ENCODE measurements at places on chromosomes 7 and 10.
A peak's percentile ranks its signal among the peaks of the same experiment; 100 is the strongest.

DNA sequence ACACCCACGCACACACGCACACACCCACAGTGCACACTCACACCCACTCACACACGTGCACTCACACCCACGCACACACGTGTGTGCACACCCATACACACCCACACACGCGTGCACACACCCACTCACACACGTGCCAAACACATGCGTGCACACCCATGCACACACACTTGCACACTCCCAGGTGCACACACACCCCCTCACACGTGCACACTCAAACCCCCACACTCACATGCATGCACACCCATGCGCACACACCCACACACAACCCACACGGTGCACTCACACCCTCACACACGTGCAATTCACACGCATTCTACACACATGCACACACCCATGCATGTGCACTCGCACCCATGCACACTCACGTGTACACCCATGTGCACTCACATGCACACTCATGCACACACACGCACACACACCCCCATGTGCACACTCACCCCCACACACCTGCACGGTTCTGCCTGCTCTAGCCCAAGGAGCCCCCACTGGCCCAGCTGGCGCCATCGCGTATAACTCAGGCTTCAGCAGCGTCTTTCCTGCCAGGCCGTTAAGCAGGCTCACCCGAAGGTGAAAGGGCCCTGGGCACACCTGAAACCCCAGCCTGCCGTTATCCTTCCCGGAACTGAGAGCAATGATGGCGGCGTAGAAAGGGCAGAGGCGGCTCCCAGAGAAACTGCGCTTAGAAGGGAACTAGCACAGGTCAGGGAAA lies 63.9 kb upstream of the PDGFA start:
- DNase-seq, result no peak

GRCh38 chr7:20190560-20191390 lies 26.4 kb downstream of the MACC1 start:
- no peak for DNase-seq

- no peak for DNase-seq
These were observed 24.2 kb upstream of the DDC start for GRCh38 chr7:50589364-50589763.

- no peak for DNase-seq
These were observed 73.3 kb downstream of the ZMIZ1 start for GRCh38 chr10:79142064-79142491.

DNA sequence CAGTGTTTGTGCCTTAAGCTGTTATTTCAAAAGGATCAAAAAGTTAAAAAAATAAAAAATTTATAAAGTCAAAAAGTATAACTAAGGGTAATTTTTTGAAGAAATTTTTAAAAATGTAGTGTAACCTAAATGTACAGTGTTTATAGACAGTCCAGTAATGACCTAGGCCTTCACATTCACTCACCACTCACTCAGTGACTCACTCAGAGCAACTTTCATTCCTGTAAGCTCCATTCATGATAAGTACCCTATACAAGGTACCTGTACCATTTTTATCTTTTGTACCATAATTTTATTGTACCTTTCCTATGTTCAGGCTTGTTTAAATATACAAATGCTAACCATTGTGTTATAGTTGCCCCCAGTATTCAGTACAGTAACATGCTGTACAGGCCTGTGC lies 21.5 kb downstream of the DNAJC9 start:
- DNase-seq, result no peak

DNA sequence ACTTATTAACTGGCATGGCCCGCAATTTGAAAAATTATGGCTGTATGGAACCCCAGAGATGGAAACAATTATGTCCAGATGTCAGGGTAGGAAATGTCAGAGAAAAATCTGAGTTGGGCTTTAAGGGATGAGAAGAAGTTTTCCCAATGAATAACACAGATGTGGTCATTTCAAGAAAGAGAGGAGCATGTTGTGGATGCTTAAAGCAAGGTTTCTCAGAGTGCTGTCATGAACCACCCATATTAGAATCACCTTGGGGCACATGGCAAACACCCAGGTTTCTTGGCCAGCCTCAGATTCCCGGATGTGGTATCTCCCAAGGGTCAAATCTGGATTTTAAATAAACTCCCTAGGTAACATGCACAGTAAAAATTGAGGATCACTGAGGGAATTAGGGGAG lies 43.6 kb downstream of the LAMB4 start:
- DNase-seq, result no peak

DNA sequence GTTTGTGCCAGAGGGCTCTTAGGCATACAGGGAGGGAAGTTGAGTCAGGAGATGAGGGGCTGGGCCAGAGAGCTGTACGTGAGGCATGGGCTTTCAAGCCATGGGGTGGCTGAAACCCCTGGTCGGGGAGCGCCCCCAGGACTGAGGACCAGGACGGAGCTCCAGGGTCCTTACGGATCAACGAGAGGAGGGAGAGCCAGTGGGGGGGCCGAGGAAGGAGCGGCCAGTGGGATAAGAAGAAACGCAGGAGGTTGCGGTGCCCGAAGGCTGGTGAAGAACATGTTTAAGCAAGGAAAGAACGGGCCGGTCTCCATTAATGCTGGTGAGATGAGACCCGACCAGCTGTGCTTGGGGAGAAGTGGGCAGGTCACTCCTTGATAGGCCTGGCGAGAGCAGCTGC lies 43.6 kb upstream of the BHLHA15 start:
- DNase-seq, result no peak

- DNase-seq, result no peak
These were observed 244.9 kb upstream of the LRRTM3 start for GRCh38 chr10:66680886-66681285.

- DNase-seq, result no peak
These were observed 7.7 kb upstream of the SFRP5 start for GRCh38 chr10:97779492-97779891.

- DNase-seq, result no peak
These were observed 6.6 kb upstream of the BHLHA15 start for GRCh38 chr7:98204670-98205069.

DNA sequence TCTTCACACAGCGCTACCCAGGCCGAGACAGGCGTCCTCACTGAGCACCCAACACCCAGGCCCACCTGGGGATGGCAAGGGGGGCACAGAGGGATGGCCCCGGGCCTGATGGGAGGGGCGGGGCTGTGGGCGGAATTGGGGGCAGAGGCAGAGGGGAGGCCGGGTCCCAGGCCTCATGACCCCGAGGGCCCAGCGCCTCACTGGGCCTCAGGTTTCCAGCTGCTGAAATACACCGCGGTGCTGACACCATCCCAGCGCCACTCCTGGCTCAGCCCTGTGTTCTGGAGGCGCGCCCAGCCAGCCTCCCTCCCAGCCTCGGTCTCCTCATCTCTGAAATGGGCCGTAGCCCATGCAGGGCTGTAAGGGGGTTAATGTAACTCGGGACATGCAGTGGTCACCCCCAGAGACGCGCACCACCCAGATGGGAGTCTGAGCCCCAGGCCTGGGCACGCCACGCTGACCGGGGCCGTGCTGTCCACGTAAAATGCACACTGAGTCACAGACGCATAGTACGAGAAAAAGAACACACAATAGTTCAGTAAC lies 82.3 kb downstream of the UNCX start:
- no peak for DNase-seq

DNA sequence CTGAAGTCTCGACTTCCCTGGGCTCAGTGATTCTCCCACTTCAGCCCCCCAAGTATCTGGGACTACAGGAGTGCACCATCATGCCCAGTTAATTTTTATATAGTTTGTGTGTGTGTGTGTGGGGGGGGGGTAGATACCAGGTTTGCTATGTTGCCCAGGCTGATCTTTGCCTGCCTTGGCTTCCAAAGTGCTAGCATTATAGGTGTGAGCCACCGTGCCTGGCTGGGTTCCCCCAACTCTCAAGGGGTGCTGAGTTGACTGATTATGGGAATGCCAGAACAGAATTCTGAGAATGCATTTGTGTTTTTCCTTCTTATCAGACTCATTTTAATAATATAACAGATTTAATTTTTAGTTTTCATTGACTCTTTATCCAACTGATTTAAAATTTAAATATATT lies 19.5 kb downstream of the RPA3 start:
- DNase-seq, result no peak

- no peak for DNase-seq
These were observed 168.6 kb downstream of the MLLT10 start for GRCh38 chr10:21702633-21703111.

- no peak for DNase-seq
These were observed 66.5 kb downstream of the UBE2H start for GRCh38 chr7:129886167-129886817.

DNA sequence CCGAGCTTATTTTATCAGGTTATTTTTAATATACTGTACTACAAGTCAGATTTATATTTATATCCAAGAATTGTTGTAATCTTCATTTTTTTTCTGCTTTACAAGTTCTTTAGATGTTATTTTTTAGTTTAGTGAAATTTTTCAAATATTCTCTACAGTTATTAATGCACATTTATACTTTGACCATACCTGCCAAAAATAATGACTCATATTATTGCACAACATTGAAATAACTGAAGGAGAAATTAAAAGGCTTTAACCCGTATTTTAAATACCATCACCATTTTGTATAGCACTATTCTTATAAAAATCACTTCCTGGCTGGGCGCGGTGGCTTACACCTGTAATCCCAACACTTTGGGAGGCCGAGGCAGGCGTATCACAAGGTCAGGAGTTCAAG lies 278.5 kb downstream of the BICC1 start:
- DNase-seq, result no peak

DNA sequence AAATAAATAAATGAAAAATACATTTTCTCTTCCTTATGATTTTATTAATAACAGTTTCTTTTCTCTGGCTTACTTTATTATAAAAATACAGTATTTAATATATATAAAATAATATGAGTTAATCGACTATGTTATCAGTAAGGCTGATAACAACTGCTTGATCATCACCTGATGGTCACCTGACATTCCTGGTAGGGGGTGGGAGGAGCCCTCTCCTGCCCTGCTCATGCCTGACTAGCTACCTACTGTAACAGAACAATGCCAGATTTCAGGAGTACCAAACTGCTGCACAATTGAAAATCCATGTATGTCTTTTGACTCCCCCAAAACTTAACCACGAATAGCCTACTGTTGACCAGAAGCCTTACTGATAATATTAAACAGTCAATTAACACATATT lies 1.3 kb upstream of the APBB1IP start:
- no peak for DNase-seq

- DNase-seq, result no peak
These were observed 79.5 kb upstream of the LRRC17 start for GRCh38 chr7:102833343-102833742.

DNA sequence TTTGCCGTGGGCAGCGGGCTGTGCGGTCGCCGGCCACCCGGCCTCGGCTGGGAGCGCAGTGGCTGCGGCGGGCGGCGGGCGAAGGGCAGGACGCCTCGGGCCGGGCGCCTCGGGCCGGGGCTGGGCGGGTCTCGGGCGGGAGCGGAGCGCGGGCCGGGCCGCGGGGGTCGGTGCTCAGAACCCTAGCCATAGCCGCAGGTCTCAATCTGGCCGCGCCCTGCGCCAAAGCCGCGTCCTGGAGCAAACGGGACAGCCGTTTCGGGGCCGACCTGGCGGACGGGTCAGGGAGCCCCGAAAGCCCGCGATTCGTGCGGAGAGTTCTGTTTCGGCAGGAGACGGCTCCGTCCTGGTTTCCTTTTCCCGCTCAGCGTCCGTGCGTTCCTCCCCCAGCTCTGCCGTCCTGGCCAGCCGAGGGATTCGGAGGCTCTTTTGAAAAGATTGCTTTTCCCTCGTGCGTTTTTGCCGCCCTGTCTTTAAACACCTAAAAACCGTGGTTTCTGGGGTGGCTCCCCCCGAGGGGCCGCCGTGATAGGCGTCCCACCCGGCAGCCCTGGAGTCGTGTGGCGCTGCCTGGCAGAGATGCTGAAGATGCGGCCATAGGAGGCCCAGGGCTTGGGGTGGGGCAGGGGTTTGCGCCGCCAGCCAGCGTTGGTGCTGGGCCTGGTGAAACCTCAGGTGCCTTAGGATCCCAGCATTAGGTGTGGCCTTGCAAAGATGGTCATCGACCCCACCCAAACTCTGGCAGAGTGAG lies 727 bp downstream of the RET start:
- no peak for DNase-seq

GRCh38 chr10:73043319-73043718 lies 53.3 kb downstream of the P4HA1 start:
- no peak for DNase-seq

GRCh38 chr7:1567896-1568510 lies 1.8 kb downstream of the PSMG3 start:
- no peak for DNase-seq

DNA sequence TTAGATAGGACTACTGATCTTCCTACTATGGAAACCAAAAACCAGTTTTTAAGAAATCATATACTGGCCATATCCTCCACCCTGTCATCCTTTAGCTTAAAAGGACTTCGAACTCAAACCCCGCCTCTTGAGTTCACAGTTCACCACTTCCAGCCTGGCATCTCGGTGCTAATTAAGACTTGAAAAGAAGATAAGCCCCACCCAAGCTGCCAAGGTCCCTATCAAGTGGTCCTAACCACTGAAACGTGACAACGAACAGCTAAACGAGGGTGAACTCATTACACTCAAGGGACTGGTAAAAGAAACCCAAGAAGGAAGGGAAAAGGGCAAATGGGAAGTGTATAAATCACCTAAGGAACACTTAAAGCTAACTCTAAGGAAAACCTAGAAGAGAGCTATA lies 16.1 kb downstream of the COL17A1 start:
- no peak for DNase-seq

DNA sequence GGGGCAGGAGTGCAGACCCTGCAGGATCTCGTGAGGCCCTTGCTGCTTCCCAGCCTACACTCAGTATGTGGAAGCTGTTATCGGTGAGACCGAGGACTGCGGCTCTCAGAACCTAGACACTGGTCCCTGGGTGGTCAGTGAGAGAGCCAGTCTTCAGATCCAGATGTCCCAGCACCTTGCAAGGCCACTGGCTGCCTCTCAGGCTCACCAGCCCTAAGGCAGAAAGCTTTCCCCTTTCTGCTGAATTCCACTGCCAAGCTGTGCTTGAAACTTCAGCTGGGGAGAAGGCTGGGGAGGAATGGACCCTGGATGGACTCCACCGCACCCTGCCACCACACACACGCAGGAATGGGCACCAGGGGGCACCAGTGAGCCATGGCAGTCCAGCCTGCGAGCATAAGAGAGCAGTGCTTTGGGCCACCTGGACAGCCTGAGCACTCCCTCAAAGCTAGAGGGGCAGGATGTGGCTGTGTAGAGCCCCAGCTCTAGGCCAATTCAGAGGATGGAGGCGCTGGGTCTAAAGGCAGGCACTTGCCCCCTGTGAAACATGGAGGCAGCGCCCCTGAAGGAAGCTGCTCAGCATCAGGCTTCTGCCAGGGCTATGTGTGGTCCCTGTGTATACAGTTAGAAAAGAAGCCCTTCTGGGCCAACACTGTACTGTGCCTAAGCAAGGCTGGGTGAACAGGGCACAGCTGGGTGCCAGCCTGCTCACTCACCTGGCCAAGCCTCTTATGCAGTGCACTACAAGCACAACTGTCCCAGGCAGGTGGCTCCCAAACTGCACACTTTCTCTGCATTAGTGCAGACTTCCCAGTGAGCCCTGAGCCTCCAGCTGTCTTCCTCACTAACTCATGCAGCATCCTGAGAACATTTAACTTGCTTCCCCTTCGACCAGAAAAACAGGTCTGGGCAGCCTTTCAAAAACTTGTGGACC lies 21.6 kb downstream of the TMEM72 start:
- peak; percentile 87 for DNase-seq

GRCh38 chr10:16799621-16800020 lies 17.6 kb downstream of the RSU1 start:
- DNase-seq, result no peak

- DNase-seq, result no peak
These were observed 49.4 kb downstream of the CAV1 start for GRCh38 chr7:116574025-116574822.
